ENCODE measurements at places on chromosomes 6 and 20.

GRCh38 chr6:148112851-148113319 is 229.8 kb upstream of the SASH1 start:
- DNase-seq, result no peak

DNA sequence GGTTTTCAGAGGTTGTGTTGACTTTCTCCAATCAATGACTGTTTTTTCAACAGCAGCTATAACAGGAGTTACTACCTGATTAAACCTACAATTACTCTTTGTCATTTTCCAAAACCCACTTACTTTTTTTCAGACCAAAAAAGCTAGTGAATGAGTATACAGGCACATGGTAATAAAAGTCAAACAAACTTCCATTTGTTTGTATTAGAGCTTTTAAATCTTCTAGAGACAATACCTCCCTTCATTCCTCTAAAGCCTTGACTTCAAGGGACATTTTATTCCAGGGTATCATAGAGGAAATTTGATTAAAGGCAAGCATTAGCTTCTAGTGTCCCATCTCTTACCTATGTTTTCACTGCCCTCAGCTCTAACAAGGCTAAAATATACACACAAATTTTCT is 52.7 kb downstream of the IL22RA2 start:
- no peak for DNase-seq

DNA sequence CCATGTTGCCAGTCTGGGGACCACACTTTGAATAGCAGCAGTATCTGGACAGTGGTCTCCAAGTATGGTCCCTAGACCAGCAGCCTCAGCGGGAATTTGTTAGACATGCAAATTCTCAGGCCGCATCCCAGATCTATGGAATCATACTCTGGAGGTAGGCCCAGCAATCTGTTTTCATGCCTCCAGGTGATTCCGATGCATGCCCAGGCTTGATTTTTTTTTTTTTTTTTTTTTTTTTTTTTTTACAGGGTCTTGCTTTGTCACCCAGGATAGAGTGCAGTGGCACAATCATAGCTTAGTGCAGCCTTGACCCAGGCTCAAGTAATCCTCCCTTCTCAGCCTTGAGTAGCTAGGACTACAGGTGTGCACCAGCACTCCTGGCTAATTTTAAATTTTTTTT is 682 bp upstream of the SLA2 start:
- DNase-seq, result no peak

DNA sequence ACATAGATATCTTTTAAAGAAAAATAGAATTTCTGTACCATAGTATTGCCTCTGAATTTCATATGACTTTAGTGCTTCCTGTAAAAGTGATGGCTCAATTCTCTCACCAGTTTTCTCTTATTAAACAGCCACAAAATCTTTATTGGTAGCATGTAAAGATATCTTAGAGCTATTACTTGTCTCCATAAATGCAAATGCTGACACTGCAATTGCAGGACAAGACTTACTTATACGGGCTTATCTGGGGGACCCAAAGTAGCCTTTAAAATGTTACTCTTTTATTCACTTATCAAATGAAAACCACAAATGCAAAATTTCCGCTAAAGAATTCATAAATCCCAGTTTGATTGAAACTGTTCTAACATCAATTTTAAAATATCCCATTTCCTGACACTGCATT is 287.1 kb upstream of the SPTLC3 start:
- no peak for DNase-seq

GRCh38 chr20:4864311-4864752 is 137.0 kb downstream of the SLC23A2 start:
- no peak for DNase-seq

Data from activated T-cell treated with anti-CD3 and anti-CD28 coated beads, Interleukin-2, amount 50 U/mL, for 48 hours (primary cell).